Mammary epithelial cell (primary cell): ENCODE measurements at places on chromosomes 6 and 20. TPM values are rescaled to one million over a fixed set of nuclear protein-coding genes. Genes with fewer than 3 reads are reported as not detected.

Gene PSMG4
- 29.9 and 38.3 TPM in 2 replicates for total RNA-seq

Gene PHF10
- total RNA-seq = 19.7 and 25.4 TPM in 2 replicates

Gene LY86
- total RNA-seq = not detected

Gene MTFR2
- 2.8 and 7.3 TPM in 2 replicates for total RNA-seq

Gene GTSF1L
- not detected for total RNA-seq
